ENCODE measurements at places on chromosomes 7 and 10. TPM values are rescaled to one million over a fixed set of nuclear protein-coding genes. Genes with fewer than 3 reads are reported as not detected.

GRCh38 chr7:99699946-99700345, 20.1 kb upstream of the CYP3A5 start:
- DNase-seq = no peak

SSC4D gene
- 4.0 TPM for total RNA-seq

LRRN3 gene
- total RNA-seq = 2.7 TPM

GRCh38 chr7:29940199-29940598, 49.4 kb downstream of the SCRN1 start:
- DNase-seq = no peak

- DNase-seq = no peak
Observed at GRCh38 chr7:7918736-7919448, 49.7 kb upstream of the GLCCI1 start.

DNA sequence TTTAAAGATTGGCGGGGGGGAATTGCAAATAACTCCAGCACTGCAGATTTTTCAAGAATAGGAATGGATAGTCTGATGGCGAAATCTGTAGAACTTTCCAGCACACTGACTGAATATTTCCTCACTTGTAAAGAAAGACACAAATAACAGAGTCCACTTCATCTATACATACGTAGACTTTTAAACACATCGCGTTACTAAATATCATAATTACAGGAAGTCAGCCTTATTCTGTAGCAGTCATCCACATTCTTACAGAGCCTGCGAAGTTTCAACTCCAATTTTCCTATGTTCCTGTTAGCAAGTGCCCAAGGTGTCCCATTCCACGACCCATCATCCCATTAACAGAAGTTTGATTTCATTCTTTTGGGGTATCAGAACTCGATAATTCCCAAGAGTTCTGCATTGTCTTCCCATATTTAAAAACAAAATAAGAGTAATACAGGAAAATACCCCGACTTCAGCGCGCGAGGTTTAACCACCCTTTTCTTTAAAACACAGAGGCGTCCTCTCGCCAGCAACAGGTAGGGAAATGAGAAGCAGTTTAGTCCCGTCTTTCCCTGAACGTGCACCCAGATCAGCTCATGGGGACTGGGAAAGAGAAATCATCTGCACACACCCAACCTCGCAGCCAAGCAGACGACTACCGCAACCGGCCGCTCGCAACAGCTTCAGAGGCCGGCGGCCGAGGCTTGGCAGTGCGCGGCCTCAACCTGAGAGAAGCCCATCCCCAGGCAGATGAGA, 880 bp downstream of the HERC4 start:
- DNase-seq = no peak

- DNase-seq = no peak
Observed at GRCh38 chr7:114107522-114107921, 188.7 kb upstream of the PPP1R3A start.

GRCh38 chr7:71332207-71332606, 200.3 kb downstream of the GALNT17 start:
- no peak for DNase-seq
